ENCODE measurements at places on chromosomes 3 and 15.

DNA sequence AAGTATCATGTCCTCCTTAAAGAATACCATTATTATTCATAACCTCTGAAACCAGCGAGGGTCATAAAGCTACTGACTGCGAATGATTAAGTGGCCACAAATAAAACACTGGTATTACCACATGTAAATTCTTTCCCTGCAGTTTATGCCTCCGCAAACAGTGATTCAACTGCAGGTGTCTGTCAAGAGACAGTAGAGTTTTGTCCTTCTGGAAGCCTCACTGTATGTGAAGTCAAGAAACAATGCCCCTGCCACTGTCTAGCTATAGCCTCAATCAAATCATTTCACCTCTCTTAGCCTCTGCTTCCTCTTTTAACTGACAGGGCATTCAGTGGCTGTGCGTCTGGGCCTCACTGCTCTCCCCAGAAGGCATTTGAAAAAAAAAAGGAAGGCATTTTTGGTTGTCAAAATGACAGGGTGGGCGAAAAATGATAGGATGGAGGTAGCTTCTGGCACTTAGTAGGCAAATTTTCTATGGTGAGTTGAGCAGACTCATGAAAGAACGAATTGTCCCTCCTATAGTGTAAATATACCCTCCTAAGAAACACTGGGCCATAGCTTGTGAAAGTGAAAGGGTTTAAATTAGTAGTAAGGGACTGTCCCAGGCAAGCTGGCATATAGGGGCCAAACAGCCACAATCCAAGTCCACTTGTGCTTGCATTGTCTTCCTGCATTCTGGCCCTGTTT is 66.7 kb downstream of the FILIP1L start:
- no peak for DNase-seq

- no peak for DNase-seq
Measured at GRCh38 chr3:147509448-147509847, 100.3 kb downstream of the ZIC1 start.

- no peak for DNase-seq
Measured at GRCh38 chr3:193016437-193016901, 98.8 kb upstream of the MB21D2 start.

DNA sequence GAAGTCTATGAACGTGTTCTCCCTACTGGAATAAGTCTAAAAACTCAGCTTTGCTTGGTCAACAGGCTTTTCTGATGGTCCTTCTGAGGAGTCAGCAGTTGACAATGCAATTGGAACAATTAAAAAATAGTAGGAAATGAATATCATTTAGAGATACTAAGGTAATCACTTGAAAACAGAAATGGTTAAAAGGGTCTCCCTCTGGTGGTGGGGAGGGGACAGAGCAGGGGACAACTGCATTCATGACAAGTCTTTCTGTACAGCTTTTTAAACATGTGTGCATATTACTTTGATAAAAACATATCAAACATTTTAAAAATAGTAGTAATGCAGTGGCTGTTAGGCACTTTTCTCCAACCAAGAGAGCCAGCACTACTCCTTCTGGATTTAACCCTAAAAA is 119.9 kb upstream of the FHIT start:
- peak; percentile 15 for DNase-seq

- DNase-seq: no peak
Measured at GRCh38 chr3:71785532-71786216, 726 bp upstream of the PROK2 start.

DNA sequence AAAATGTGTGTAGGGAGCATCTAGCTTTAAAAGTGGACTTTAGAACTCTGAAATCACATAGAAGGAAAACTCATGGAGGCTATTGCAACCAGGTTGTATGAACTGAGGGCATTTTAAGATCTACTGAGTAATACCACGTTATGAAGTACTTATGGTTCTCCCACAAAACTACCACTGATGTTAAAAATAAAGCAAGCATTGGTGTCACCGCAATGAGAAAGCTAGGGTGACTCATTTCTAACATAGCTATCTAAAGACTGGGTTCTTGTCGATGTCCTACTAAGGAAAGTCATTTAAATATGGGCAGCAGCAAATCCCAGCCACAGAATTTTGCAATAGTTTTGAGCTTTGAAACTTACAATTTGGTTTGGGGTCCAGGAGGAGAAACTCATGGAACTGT is 584.8 kb downstream of the DIPK2A start:
- DNase-seq: no peak

GRCh38 chr3:26353097-26353496 is 269.5 kb upstream of the LRRC3B start:
- DNase-seq: no peak

- DNase-seq: no peak
Measured at GRCh38 chr15:55916666-55917409, 76.6 kb downstream of the NEDD4 start.

DNA sequence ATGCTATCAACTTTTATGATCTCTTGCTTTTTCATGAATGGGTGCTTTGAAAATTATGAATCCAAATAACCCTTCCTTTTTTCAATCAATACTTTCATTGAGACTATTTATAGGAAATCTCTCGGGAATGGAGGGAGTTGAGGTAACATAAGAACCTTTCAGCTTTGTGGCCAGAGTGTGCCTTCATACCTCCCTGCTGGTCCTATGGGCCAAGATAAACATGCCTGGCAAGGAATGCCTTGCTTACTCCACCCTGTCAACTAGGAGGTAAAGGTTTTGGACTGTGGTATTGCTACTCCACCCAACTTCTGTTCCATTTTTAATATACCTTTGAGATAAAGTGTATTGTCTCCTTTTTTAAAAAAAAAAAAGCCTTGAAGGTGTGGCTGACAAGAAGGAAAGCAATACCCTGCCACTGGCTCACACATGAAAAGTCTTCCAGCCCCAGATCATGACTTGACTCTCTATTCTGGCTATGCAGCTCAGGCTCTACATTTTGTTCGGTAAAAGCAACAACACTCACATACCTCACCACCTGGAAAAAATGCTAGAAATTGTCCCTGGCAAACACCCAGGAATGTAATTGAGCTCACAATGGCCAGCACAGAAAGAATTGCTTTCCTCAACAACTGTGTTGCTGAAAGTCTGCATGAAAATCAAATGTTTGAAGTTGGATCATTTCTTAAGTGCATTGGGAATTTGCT is 35.8 kb downstream of the COL8A1 start:
- no peak for DNase-seq

- DNase-seq: no peak
Measured at GRCh38 chr3:25009665-25010064, 418.4 kb upstream of the RARB start.

- no peak for DNase-seq
Measured at GRCh38 chr3:5348229-5348902, 160.9 kb downstream of the EDEM1 start.

- no peak for DNase-seq
Measured at GRCh38 chr15:61119556-61119955, 109.5 kb downstream of the RORA start.

Measured in CD4-positive, alpha-beta T cell treated with Interleukin-17A for 1 hour (primary cell).